ENCODE measurements at places on chromosomes 4 and X.

DNA sequence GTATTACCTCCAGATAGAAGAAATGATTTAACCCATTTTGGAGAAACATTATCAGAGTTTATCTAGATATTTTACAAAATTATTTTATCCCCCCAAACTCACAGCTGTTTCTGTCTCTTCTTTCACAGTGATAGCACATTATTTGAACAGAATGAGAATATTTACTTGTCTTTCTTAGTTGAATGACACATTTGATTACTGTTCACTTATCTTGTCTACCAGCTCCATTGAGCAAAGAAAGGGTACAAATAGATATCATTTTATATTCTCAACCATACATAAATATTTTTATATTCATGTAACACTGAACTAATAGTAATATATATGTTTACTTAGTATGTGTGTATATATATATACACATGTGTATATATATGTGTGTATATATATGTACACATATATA, 364.2 kb downstream of the GALNTL6 start:
- DNase-seq, result no peak

GRCh38 chrX:21831496-21831895, 7.9 kb upstream of the MBTPS2 start:
- no peak for DNase-seq

DNA sequence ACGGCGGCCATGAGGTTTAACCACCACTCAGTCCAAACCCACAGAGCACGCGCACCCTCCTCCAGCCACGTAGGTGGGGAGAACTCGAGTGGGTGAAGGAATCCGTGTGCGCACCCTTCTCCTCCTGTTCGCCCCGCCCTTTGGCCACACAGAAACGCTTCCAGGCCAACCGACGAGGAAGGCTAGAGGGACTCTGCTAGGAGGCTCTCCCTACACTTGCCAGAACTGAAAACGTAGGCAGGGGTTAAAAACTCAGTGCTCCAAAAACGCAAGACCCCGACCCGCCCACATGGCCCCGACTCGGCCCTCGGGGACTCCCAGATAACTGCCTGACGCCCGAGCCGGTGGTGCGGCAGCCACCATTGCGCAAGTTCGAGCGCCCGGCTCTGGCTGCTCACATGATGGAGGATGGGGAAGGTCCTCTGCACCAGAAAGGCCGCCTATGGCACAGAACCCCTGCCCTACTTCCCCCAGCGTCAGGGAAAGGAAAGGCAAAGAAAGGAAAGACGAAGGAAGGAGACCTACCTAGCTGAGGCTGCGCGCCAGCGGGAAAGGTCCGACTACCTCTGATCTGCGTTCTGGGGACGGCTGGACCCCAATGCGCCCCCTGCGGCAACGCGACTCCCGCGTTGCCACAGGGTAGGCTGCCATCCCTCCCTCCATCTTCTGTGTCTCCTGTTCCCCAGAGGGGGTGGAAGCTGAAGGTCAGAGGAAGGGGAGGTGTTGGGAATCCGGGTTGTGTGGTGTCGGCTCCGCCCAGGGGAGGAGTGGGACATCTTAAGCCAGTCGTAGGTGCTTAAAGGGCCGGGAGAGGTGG, 201.9 kb upstream of the AGTR2 start:
- peak; percentile 15 for DNase-seq

DNA sequence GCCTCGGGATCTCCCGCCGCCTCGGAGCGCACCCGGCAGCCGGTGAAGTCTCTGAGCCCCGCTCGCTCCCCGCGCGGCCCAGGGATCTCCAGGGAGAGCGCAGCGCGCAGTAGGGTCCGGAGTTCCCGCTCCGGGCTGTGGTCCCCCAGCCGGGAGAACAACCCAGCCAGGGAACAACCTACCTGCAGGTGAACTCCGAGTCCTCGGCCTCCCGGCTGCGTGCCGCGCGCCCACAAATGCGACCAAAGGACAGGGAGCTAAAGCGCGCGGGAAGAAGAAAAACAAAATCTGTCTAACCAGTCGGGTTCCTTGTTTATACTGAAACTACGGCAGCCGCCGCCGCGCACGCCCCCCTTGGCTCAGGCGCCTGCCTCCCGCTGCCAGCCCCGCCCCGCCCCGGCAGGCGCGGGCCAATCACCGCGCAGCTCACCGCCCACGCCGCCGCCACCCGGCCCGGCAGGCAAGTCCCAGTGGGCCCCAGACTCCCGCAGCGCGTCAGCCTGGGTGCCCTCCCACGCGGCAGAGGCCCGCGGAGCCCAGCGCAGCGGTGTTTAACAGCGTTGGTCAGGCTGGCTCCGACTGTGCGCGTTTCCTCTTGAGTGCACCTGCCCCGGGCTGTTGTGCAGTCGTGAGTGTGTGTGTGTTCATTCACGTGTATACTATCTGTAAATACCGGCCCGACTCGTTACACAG, at the start of gene RASGEF1B:
Gene RASGEF1B, minus strand, starts transcription at position 320 of the 693 bp plus-strand sequence. CDS start 12,399 bp downstream, outside the sequence.
- peak; percentile 62 for DNase-seq

DNA sequence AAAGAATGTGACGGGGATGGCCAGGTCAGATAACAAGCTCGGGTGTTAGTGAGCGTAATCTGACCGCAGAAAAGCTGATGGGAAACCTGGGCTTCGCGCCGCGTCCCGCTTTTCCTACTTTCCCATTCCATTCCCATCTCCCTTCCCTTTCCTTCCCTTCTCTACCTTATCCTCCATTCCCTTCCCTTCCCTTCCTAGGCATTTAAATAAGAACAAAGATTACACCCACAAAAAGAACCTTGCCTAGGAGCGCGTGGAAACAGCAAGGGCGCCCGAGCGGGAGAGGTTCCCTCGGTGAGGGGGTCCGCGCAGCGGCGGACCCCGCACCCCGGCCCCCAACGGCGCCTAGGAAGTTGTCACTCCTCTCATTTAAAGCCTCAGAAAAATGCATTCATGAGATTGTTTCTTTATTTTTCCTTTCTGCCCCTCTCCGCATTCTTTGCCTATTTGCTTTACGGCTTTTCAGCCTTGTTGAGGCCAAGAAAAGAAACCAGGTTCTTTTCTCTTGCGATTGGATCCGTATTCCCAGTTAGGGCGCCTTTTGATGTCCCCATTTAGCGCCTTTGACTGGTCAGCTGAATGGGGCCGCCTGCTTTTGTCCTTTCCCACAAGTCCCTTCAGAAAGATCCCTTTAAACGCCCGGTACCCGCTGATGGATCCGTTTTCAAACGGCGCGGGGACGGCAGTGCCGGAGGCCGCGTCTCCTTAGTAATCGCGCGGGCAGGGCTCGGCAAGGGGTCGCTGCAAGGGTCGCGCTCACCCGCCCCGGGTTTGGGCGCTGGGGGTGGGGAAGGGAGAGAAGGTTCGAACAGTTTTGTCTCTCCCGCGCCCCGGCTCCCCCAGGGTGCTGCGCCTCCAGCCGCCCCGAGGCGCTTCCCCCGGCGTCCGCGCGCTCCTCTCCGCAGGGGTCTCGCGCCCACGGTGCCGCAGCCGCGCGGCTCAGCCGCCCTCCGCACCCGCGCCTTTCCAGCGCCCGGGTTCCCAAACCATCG, 54.1 kb upstream of the TMEM33 start:
- DNase-seq, result no peak

DNA sequence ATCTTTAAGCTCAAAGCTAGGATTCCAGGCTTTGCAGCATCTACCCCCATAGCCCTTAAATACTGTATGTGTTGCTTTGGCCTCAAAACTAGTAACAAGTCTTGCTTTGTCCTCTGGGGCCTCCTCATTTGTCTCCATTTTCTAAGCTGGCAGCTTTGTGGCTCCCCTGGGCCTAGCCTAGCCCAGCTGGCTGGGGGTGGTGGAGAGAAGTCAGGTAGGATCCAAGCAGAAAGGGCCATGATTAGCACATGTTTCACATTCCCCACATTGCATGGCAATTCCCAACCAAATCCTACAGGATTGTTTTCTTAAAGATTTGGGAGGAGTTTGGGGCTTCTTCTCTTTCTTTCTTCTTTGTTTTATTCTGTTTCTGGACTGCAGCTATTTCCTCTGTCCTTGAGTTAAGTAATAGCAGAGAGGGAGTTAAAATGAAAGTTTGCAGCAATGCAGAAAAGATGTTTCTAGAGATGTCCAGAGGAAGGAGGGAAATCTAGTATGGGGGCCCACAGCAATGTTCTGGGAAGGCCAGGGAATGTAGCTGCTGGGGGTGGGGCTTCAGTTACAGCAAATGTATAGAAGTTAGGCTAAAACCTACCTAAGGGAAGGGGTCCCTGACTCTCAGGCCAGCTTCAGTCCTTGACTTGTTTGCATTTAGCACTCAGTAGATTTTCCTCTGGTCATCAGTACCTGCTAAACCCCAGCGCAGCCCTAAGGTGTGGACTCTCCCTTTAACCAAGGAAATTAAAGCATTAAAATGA, 92.1 kb downstream of the SHROOM4 start:
- peak; percentile 79 for DNase-seq

- no peak for DNase-seq
These were observed 3.3 kb upstream of the ZNF518B start for GRCh38 chr4:10460313-10461047.

DNA sequence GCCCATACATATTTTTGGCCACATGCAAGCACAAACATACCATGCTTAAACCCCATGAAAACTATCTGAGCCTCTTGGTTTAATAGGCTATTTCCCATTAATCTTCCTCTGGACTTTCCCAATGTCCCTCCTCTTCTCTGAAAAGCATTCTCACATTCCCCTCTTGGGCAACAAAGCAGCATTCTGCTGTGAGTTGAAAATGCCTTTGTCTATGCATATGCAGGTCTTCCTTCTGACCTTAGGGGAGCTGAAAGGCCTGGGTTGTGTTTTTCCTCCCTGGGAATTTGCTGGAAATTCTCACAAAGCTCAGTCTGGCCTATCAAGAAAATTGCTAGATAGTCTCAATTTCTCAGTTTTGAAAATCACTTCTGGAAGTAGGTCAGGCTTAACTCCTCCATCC, 4.2 kb downstream of the VSIG4 start:
- DNase-seq, result no peak

Measured in fibroblast of skin of right biceps (primary cell).